ENCODE measurements at places on chromosomes 3 and 15.

- DNase-seq = no peak
Measured at GRCh38 chr3:35291471-35292236, 347.7 kb upstream of the ARPP21 start.

DNA sequence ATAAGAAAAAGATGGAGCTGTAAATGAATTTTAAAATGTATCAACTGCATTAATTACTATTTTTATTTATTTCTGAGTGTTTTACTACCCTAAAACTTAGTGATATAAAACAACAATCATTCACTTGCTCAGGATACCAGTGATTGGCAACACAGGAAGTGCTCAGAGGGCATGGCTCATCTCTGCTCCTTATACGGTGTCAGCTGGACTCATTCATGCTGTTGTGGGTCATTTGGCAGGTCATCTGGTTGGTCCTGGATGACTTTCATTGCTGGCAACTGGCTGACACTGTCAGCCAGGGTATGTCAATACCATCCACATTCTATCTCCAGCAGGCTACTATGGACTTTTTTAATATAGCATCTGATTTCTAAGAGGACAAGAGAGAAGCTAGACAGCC, 689.6 kb upstream of the NECTIN3 start:
- DNase-seq = no peak

DNA sequence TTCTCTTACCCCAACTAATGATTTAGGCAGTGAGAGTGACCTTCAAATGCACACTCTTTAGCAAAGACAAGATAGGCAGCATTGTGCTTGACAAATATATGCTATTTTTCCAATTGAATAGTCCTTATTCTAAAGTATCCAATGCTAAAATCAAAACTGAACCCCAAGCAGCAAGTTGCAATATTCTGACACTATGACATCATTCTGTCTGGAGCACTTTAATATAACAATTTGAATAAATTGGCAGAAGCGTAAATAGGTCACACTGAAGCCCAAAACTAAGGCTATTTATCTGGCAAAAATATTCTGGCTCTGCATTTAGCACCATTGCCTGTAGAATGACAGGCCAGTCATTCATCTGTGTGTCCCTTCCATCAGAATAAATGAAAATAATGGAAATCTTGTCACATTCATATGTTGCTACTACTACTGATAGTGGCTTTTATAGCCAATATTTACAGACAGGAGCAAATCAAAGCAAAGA, 2.9 kb downstream of the CBLB start:
- DNase-seq = no peak

GRCh38 chr3:61853912-61854311, 292.5 kb downstream of the PTPRG start:
- DNase-seq = no peak

- DNase-seq = no peak
Measured at GRCh38 chr3:151096716-151097115, 11.3 kb downstream of the MED12L start.

- no peak for DNase-seq
Measured at GRCh38 chr3:23654571-23654970, 151.2 kb upstream of the UBE2E1 start.

DNA sequence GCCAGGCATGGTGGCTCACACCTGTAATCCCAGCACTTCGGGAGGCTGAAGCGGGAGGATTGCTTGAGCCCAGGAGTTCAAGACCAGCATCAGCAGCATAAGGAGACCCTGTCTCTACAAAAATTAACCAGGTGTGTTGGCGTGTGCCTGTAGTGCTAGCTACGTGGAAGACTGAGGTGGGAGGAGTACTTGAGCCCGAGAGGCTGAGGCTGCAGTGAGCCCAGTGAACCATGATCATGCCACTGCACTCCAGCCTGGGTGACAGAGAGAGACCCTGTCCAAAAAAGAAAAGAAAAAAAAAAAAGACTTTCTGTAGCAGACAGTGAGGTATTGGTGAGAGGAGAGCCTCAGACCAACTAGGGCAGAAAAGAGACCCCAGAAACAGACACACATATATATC, 263.8 kb downstream of the XXYLT1 start:
- no peak for DNase-seq
